ENCODE measurements at places on chromosomes 4 and X. TPM values are rescaled to one million over a fixed set of nuclear protein-coding genes. Genes with fewer than 3 reads are reported as not detected.

The NAP1L2 gene
- 6.4 TPM for total RNA-seq

The PAK3 gene
- total RNA-seq = 20.3 TPM

The LUZP4 gene
- total RNA-seq = not detected

The RBM46 gene
- total RNA-seq = 1.5 TPM

Data from thyroid gland (tissue), 4 donors.